ENCODE measurements at places on chromosomes 3 and 15. TPM values are rescaled to one million over a fixed set of nuclear protein-coding genes. Genes with fewer than 3 reads are reported as not detected.

Gene DNAJA4
- total RNA-seq = 30.9 TPM

Gene SEMA6D
- total RNA-seq = not detected

Gene RLBP1
- not detected for total RNA-seq

Gene GOLGA8S
- 0.38 TPM for total RNA-seq

Gene TRA2B
- total RNA-seq = 194 TPM

Gene CCR4
- 118 TPM for total RNA-seq

Gene PLSCR2
- total RNA-seq = not detected

Gene CADPS
- total RNA-seq = not detected

Gene AADACL2
- not detected for total RNA-seq

Gene IGF2BP2
- 0.13 TPM for total RNA-seq

GRCh38 chr15:69760890-69761568 is 308.4 kb downstream of the RPLP1 start:
- peak; percentile 89 for DNase-seq

DNA sequence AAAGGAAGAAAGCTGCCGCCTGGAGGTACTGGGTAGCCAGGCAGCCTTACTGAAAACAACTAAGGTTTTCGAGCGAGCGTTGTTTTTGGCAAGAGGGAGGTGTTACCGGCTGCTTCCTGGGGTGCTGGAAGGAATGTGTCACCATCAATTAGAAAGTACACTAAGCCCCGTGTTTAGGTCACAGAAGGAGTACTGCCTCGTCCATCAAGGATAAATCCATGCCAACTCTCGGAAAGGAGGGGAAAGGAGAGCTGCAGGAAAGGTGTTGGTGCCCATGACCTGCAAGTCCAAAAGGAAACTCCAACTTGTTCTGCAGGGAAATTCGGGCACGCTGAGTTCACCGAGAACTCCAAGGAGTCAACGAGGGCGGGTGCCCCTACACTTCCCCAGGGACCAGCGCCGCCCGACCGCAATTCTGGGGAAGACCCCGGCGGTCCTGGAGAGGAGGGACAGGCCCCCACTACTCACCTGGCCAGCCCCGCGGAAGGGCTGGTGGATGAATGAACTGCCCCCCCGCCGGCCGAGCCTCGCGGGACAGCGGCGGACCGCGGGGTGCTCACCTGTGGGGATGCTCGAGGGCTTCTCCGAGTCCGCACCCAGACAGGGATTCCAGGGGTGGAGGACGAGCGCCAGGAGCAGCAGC is 542 bp downstream of the PLOD2 start:
- peak; percentile 17 for DNase-seq

DNA sequence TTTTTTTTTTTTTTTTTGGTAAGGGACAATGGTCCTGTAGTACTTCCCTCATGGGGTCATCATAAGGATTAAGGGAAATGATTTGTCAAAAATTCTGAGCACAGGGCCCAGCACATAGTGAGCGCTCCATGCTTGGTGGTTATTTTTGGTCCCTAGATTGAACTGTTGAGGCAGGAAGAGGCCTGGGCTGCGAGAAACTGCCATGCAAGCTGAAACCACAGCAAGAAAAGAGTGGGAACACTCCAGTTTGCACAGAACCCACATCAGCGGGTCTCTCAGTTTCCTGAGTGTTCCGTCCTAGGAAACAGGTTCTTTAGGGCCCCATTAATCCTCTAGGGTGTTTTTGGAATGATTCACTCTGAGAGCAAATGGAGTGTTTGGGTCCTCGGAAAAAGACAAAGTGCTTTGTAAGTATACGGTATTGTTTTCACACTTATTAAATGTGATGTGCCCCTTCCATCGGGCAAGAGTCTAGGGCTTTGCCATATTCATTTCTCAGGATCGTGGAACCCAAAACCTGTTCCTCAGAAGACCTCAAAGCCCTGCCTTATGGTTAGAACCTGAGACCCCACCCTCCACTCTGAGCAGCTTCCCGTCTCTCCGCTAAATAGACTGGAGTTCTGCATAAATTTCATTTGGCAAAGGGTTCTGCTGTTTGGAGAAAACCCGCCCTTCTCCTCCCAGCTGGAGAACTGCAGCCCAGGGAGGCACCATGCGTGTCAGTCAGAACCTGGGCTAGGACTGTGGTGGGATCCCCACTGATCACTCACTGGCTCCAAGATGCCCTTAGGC is 60.4 kb downstream of the SPSB4 start:
- DNase-seq = no peak

DNA sequence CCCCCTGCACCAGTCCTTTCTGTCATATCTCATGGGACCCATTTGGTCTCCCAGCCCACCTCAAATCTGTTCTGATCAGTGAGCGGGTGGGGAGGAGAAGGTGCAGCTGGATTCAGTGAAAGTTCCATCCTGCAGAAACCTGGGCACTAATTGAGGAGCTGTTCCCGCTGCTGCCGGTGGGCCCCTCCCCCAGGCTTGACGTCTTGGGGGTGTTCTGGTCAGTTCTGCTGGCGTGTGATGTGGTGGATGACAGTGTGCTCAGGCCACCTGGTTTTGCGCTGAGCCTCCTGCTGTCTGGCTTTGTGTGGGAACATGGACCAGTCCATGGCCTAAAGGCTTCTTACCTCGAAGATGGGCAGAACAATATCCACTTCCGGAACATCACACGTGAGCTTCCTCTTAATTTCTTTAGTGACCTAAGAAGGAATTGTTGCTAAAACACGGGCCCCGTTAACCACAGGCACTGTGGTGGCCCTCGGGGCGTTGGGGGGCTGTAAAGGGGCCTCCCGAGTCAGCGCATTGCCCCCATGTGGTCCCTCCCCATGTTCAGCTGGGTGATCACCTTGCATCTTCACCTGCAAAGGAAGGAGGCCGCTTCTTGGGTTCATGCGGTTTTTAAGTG is 59.7 kb downstream of the RGMA start:
- DNase-seq = no peak

GRCh38 chr3:177836671-177837070 is 639.4 kb upstream of the TBL1XR1 start:
- DNase-seq = no peak

GRCh38 chr3:17260257-17260656 is 375.5 kb downstream of the PLCL2 start:
- DNase-seq = no peak

DNA sequence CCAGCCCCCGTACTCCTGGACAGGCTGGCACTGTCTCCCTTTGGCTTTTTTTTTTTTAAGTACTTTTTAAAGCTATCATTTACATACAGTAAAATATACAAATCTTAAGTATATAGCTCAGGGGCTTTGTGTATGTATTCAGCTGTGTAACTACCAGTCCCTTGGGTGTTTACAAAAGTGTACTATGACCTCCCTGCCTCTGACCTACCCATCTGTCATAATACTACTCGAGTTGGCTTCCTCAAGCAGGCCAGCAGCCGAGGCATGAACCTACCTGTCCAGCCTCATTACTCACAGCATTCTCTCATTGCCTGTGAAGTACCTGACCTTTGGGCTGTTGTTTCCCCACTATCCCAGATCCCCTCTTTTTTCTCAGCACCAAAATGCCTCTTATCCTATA is 33.2 kb downstream of the ABHD2 start:
- DNase-seq = no peak

DNA sequence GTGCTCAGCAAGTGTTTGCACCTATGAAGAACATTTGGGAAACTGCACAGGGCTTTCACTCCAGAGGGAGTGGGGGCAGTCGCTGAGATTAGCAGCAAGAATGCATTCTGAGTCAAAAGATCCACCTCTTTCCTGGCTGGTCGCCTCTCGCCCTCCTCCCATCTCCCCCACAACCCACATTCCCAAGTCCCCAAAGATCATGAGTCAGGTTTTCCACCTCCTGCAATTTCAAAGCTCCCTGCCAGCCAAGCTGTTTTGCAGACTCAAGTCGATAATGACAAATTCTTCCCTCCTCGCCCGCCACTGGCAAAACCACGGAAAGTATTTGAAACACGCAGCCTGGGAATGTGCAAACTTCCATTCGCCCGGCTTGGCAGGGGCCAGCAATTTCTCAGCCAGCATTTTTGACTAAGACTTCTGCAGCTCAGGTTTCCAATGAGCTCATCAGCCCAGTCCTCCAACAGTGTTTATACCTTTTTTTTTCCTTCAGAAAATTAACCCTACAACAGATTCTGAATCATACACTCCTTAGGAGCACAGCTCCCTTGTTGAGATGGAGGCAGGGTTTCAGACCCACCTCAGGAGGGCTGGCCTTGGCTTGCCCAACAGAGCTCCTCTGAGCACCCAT is 181.4 kb downstream of the SMAD6 start:
- DNase-seq = no peak

DNA sequence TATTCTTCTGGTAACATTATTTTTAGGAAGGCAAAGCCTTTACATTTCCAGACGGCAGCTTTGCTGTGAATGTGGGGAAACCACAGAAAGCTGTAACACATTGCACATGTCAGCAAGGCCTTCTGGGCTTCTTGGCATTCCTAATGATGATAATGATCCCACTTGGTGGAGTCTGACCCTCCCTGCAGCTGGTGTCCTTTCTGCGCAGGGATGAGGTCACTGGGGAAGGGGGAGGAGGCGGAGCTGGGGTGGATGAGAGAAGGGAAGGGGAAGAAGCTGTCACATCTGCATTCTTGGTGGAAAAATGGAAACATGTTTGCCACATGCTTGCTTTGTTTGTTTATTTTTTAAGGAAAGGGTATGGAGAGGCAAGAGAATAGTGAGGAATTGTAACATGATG is 68.6 kb downstream of the FILIP1L start:
- DNase-seq = no peak

DNA sequence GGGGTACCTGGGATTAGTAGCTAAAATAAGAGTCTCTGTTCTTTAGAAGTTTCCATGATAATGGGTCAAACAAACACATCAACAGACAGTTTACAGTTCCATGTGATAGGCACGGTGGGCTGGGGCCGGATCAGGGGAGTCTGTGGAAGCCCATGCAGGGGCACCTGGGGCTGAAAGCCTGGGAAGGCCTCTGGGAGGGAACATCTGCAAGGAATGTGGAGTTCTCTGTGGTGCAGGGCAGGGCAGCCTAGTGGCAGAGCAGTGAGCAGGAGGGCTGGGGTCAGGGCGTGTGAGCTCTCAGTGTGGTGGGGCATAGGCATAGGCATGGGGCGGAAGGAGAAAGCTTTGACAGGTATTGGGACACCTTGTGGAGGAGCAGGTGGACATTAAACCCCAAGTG is 207.7 kb upstream of the TRIM42 start:
- DNase-seq = no peak

DNA sequence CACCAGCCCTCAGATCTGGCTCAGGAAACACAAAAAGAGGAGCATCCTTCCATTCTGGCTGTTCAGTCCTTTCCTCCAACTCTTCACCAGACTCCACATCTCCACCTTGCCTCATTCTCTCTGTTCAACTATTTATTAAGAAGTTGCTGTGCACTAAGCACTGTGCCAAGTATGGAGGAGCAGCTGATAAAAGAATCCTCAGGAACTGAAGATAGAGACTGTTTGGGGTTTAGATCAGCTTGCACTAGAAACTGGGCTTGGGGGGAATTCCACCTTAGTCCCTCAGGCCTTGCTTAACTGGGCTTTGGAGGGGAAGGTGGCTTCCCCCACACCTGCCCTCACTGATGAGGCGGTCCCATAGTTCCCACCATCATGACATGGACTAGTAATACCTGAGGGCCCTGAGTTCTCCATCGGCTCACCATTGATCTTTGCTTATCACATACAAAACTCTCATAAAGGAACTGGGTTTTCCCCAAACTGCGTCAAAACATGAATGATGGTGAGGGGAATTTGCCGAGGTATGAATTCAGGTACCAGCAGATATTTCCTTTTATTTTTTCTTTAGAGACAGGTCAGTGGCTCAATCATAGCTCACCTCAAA is 1.7 kb upstream of the CCR8 start:
- DNase-seq = no peak

DNA sequence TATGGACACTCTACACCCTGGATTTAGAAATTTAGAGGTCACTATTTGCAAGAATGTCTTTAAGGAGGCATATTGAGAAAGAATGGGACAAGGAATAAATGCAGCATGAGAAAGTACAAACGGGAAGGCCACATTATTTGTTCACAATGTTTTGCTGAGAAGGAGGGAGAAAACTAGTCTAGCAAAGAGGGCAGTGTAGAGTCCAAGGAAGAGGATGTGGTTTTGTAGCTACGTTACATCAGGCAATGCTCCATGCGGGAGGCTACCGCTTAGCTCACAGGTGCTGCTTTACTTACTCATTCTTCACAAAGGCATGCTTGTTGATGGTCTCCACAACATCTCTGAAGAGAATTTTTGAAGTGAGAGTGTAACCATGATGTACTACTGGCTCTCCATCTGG is 191.1 kb downstream of the PLCH1 start:
- no peak for DNase-seq

DNA sequence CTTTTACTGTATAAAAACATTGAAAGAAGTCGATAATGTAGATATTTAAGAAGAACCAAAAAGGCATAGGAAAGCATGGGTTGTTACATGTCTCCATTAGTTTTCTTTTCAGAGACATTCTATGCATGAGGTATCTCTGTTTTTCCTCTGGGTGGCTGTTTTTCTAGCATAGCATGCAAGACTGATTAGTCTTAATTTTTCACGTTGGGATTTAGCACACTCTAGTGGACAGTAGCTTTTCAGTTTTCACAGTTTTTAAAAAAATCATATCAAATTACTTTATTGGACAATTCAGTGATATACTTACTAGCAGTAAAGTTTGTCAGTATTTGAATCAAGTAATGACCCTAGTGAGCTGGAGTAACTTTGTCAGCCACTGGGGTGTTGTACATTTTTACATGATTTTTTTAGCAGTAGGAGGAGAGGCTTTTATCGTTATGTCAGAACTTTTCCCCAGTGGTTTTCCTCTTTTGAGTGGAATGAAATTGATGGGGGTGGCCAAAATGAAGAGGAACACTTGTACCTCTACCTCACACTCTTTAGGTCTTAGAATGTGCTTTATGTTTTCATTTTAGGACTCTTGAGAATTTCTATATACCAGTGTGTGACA is 57.2 kb downstream of the SEC22A start:
- DNase-seq = no peak

- DNase-seq = no peak
These were observed 14.1 kb downstream of the ZXDC start for GRCh38 chr3:126461450-126462070.

GRCh38 chr3:108780235-108780634 is 23.0 kb upstream of the RETNLB start:
- DNase-seq = peak; percentile 50

GRCh38 chr3:195221015-195221853 is 49.7 kb downstream of the XXYLT1 start:
- peak; percentile 8 for DNase-seq

GRCh38 chr3:127858937-127859336 is 36.6 kb upstream of the MGLL start:
- DNase-seq = no peak

- no peak for DNase-seq
These were observed 1560.2 kb downstream of the SI start for GRCh38 chr3:163518065-163518464.
